NCI-H510A treated with DMSO at 0.1 percent for 48 hours (cell line): ENCODE measurements at places on chromosomes 13 and 19.

DNA sequence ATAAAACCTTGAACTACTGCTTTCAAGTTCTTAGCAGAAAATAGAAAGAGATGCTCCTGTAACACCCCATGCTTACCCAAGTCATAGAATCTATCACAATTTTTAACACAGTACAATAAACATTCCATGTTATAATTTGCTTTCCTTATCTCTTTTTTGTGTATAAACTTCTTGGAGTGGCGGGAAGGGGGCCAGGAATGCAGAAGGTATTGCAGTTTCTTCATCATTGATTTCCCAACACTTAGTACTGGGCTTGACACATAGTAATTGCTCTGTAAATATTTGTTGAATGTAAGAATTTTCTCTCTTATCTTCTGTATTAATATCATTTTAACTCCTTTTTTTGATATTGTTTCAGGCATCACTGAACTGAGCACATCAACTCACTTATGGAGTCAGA is 535.8 kb downstream of the KCTD12 start:
- no peak for DNase-seq

DNA sequence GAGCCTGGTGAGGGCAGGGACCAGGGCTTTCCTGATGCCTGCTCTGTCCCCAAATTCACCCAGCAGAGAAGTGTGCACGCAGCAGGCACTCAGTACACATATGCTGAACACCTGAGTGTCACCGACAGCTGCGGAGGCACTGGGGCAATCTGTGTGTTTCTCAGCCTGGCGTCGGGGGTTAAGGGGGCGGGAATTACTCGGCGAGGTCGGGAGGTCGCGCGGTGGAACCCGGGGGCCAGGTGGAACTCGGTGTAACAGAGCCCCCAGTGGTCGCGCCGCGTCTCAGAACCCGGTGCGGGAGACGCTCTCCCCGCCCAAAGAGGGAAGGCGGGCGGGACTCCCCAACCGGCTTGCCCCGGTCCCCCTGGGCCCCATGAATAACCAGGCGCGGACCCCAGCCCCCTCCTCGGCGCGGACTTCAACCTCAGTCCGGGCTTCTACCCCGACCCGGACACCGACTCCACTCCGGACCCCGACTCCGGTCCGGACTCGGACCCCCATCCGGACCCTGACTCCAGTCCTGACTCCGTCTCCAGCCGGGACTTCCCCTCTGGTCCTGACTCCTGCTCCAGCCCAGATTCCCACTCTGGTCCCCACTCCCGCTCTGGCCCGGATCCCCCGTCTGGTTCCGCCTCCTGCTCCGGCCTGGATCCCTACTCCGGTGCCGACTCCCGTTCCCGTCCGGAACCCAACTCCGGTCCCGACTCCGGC is at the start of gene SELENOV:
Gene SELENOV (plus strand): TSS at position 300 of the 711 bp plus-strand sequence. CDS start 74 bp downstream, at position 374.
- no peak for DNase-seq

GRCh38 chr19:4199699-4200293 is 17.3 kb downstream of the ANKRD24 start:
- DNase-seq: peak; percentile 42

DNA sequence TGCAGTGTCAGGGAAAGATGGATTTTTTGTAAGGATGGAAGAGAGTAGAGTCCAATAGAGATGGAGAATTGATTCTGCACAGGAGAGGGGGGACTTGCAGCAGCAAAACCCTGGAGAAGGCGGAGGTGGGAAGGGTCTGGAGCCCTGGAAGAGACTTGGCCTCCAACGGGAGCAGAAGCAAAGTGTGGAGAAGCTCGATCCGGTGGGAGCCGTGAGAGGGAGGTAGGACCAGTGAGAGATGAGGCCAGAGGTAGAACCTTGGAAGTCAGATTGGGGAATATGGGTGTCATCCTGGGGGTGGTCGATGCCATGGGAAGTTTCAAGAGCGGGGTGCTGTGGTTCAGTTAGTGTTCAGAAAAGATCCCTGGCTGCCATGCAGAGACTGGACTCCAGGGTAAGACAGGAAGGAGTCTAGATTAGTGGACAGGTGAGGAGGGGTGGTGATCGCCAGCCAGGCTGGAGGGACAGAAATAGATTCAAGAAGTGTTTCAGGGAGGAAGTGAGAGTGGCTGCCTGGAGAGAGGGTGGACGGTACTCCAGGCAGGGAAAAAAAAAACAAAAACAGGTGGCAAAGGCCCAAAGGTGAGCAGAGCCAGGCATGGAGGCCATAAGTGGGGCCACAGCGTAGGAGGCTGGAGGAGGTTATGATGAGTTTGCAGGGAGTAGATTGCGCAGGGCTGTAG is 2.6 kb downstream of the PPP5C start:
- peak; percentile 40 for DNase-seq

DNA sequence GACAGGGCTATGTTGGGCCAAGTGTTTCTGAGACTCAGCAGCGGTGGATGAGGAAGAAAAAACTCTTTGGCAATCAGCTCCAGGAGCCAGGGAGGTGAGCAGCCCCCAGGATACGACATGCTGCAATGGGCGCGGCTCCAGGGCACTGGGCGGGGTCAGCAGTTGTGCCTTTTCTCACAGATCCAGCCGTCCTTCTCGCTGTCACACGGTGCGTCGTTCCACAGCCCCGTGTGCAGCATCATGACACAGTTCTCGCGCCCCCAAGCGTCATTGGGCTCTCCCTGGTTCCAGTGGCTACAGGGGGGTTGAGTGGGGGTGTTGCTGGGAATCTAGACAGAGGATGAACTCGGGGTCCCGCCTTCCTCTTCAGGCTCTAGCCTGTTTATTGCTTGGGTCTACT is 2.7 kb downstream of the CLEC4G start:
- DNase-seq: no peak

GRCh38 chr19:1717970-1718264 is 35.4 kb upstream of the ONECUT3 start:
- no peak for DNase-seq

DNA sequence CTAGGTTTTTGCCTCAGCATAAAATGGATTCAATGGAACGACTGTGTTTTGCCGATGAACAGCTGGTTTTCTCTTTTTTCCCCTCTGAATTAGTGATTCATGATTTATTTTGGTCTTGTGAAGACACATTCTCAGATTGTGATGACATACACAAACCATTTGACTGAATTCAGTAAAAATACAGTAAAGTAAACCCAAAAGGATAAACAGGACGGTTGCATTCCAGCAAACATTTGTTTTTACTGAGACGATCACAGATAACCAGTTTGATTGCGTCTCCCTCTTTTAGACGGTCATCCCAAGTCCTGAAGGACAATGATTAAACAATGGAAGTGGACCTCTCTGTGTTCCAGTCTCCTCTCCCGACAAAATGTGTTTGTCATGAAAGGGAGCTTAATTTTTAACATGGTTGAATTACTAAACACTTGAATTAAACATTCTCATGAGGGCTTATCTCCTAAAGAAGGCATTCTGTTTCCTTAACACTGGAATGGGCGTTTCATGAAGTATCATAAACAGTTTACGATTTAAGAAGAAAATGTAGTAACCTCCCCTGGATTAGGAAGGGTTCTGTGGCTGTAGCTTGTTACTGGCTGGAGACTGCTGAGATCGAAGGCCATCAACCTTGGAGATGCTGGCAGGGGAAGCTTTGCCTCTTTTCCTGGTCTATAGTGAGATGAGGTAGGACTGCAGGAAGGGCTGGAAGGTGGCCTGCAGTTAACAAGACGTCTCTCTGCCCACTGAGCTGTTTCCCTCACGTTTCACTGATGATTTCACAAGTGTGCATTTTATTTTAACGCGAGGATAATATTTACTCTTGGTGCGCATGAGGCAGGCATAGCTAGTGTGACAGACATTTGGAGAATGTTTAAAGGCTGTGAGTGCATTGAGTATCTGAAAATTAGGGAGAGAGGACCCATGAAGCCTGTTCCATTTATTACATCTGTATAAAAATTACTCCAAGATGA is 457.9 kb downstream of the FGF9 start:
- DNase-seq: no peak

DNA sequence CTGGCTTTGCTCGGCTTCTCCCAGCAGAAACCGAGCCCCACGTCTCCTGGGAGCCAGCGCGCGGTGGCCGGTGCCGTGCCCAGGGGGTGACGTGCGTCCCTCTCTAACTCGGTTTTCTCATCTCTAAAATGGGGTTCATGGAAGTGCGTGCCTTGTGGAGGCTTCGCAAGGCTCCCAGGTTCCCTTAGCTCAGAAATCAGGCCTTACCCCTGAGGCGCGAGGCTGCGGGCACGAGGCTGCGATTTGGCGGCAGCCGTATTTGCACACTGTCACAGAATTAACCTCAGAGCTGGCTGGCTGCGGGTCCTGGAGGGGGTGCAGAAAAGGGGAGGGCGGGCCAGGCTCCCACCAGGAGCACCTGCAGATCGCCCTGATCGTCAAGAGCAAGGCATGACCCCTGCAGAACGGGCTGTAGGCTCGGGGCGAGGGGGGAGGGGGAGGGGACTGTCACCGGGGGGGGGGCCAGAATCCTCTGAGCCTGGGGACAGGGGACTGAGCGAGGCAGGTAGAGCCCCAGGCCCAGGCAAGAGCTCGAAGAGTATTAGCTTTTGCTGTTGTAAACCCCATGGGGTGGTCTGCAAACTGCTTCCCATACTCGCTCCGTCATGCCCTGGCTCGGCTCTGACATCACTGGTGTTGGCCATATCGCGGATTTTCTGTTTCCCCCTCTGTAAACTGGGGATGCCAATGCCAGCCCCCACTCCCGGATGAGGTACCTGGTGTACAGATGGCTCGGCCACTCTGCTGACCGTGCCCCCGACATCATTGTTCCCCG is 62.2 kb downstream of the CCNE1 start:
- no peak for DNase-seq

- no peak for DNase-seq
These were observed 13.2 kb downstream of the KDELR1 start for GRCh38 chr19:48378194-48378570.

- DNase-seq: no peak
These were observed 583 bp downstream of the TECR start for GRCh38 chr19:14530005-14530348.

GRCh38 chr19:11982526-11982925 is 17.7 kb downstream of the ZNF763 start:
- no peak for DNase-seq

DNA sequence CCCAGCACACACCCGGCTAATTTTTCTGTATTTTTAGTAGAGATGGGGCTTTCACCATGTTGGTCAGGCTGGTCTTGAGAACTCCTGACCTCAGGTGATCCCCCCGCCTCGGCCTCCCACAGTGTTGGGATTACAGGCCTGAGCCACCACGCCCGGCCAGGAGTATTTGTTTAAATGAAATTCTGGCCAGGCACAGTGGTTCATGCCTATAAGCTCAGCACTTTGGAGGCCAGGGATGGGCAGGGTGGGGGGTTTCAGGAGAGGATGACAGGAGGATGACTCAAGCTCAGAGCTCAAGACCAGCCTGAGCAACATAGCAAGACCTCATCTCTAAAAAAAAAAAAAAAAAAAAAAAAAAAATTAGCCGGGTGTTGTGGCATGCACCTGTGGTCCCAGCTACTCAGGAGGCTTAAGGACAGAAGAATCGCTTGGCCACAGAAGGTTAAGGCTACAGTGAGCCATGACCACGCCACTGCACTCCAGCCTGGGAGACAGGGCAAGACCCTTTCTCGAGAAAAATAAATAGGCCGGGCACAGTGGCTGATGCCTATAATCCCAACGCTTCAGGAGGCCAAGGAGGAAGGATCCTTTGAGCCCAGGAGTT is 8.2 kb upstream of the DHDH start:
- DNase-seq: no peak

DNA sequence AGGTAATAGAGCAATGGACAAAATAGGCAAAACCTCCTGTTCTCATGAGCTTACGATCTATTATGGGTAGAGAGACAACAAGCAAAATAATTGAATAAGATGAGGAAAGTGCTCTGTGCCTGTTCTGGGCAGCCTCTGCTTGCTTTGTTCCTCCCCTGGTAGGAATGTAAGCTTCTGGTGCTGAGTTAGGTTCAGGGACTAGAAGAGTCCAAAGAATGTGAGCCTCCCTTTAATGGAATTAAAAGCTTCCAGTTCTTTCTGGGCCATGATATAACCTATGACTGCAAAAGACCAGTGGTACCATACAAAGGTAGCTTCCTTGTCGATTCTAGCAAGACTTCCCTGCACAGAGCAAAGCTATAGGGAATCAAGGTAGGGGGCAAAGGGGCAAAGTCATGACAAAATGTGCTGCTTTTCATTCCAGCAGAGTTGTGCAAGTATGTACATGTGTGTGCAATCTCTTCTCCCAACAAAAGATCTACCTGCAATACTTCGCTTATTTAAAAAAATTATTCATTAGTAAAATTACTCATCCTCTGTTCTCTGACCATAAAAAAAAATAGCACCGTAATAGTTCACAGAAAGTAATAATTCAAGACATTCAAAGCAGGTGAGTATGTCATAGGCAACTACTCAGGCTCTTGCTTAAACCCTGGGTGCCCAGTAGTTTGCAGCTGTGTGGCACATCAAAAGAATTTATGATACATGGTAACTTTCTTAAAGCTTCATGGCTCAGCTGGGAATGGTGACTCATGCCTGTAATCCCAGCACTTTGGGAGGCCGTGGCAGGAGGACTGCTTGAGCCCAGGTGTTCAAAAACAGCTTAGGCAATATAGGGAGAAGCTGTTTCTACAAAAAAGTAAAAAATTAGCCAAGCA is 21.4 kb downstream of the ACOD1 start:
- DNase-seq: no peak

GRCh38 chr19:6023085-6023682 is 45.2 kb upstream of the RANBP3 start:
- DNase-seq: no peak

DNA sequence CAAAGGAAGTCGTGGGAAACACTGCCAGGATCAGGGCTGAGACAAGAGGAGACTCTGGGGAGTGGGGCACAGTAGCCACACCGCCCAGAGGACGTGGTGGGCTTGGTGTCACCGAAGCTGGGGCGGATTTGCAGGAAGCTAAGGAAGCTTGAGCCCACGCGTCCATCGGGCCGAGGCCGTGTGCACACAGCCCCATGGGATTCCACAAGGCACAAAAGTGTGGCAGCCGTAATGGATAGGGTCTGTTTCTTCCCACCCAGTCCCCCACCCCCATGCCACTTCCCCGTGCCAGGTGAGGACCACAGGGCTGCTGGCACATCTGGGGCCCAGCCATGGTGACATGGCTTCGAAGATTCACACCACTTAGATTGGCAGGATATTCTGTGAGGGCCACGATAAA is 153.2 kb upstream of the SPACA7 start:
- no peak for DNase-seq

DNA sequence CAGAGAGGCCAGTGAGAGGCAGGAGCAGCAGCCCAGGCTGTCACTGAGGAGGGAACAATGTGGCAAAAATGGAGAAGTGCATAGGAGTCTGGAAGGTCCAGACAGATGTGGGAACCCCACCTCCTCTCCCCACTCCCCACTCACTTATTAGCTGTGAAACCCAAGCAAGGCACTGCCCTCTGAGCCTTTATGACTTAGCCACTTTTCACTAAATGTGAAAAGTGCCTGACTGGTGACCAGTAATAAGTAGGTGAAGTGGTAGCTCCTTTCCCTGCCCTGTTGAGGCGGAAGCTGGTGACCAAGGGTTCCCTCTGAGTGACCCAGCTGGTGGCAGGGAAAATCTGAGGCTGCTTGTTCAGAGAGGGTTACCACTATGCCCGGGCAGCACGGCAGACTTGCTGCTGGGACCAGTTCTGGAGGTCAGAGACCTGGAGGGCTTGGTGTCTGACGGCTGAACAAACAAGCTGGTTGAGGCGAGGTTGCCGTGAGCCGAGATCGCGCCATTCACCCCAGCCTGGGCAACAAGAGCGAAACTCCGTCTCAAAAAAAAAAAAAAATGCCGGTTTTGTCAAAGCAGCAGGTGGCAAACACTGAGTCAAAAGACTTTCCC is 80.0 kb downstream of the ZNF429 start:
- DNase-seq: no peak

- no peak for DNase-seq
These were observed 1168.4 kb downstream of the SLITRK1 start for GRCh38 chr13:82713687-82714405.

- DNase-seq: no peak
These were observed 11.5 kb upstream of the ZNF814 start for GRCh38 chr19:57900311-57900710.
